Stimulated activated CD4-positive, alpha-beta T cell treated with anti-CD3 and anti-CD28 coated beads, Interleukin-1b, Interleukin-23, amount 100 ng/mL, for 4 hours (primary cell): ENCODE measurements at places on chromosomes 11 and 22.

DNA sequence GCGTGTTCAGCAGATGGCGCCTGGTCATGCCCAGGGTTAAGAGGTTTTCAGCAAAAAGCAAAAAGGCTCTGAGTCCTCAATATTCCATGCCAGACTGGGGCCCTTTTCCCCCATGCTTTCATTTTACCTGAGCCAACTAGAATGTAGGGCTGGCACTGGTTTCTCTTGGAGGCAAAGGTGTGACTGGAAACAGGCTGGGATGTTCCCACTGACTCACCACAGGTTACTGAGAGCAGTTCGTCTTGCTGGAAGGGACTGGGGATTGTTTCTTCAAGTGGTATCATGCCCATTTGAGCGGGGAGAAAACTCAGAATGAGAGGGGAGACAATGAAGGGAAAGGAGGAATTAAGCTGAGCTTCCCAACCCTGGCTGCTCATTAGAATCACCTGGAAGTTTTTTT, 243.9 kb downstream of the TENM4 start:
- DNase-seq: no peak

DNA sequence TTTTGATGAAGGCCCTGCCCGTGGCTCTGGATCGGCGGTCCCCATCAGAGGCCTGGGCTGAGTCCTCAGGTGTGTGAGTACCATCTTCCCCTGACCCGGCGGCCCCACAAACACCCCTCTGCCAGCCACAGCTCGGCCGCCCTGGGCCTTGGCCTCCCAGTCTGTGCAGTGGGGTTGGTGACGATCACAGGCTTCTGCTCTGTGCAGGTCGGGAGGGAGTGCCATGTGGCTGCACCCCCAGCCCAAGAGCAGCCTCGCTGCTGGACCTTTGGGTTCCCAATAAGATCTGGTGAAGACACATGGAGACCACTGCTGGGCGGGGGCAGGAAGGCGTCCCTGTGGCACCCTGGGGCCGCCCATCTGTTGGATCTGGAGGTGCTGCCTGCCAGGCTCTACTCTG, 47.1 kb upstream of the PPARA start:
- no peak for DNase-seq

DNA sequence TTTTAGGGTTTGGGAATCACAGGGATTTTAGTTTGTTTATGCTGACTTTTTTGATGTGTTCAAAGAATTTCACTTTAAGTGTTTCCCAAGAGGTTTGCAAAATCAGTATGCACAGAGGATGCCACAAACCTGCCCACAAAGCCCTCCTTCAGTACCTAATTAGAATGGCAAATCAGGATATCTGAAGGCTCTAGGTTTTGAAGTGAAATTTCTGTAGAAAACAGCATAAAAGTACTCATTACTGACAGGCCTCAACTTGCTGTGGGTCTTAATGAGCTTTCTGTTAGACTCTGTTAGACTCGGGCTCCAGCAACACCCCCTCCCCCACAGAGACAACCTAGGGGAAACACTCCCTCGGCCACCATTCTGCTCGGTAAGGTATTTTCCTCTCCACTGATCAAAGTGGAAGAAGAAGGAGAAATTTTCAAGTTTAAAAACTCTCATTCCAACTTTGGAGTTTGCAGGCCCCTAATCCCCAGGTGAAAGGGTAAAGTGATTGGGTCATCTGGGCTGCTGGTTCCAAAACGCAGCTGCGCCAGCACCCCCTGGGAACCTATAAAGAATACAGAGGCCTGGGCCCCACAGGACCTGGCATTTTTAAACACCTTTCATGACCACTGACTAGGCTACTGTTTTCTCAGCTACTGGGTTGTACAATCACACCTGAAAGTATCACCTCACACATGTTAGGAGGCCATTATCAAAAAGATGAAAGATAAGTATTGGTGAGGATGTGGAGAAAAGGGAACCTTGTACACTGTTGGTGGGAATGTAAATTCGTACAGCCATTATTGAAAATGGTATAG, 67.5 kb downstream of the PLEKHA7 start:
- no peak for DNase-seq

GRCh38 chr22:33682927-33683326, 237.3 kb downstream of the LARGE1 start:
- DNase-seq: no peak

DNA sequence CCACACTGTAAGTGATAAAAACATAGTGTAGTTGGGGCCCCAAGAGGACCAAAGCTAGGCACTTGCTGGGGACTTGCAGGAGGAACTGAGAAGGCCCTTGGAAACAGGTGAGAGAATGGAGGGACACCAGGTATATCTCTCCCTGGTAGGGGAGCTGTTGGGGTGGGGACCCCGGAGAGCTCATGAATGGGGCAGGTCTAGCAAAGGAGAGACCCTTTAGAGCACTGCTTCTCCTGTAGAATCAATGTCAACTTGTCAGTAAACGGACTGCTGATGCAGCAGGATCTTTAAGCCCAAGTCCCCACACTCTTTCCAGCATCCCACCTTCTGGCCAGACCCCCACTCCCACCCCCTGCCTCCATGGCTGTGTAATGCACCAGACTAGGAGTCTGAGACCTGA, 109.6 kb upstream of the THY1 start:
- DNase-seq: no peak

- no peak for DNase-seq
These were observed 151.8 kb upstream of the TIMP3 start for GRCh38 chr22:32649515-32650200.

DNA sequence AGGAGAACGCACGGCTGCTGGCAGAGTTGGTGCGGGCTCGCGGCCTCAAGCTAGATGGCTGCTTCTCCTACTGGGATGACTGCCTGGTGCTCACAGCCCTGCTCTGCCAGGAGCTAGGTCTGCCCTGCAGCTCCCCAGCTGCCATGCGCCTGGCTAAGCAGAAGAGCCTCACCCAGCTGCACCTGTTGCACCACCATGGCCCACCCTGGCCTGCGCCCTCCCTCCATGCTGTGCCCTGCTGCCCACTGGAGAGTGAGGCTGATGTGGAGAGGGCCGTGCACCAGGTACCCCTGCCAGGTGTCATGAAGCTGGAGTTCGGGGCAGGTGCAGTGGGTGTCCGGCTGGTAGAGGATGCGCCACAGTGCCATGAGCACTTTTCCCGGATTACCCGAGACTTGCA, 4.8 kb upstream of the RPS6KB2 start:
- DNase-seq: no peak

DNA sequence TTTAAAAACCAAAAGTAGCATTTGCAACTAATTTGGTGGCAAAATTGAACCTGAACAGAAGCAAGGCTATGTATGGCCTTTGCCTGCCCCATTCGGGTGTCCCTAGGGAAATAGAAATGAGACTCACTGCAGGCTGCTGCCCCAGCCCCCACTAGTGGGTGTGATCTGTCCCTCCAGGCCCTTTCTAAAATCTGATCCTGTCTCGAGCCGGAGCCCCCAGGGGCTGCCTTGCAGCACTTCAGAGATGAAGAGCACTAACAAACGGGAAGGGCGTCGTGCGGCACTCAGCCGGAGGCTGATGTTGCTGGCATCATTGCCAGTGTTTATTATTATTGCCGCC, 43.2 kb downstream of the CD82 start:
- no peak for DNase-seq

DNA sequence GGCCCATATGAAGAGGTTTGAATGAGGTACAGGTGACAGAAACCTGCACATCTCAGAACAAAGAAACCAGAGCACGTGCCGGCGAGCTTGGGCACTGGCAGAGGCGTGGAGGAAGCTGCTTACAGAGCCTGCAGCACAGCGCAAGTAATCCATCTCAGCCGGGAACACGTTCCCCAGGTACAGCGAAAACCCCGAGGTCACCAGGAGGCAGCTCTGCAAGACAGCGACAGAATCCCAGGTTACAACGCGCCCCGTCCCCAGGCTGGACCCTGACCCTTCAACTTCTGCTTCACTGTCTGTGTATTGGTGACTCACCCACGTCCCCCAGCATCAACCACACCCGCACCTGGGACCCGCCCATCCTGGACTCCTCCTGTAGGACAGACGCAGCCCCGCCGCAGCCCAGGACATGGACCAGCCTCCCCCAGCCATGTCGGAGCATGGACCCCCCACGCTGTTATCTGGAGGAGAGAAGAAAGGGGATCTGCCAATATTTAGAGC, 2.2 kb downstream of the MLC1 start:
- no peak for DNase-seq

- peak; percentile 94 for DNase-seq
These were observed 12.2 kb upstream of the NPAS4 start for GRCh38 chr11:66408488-66409214.

- no peak for DNase-seq
These were observed 24.1 kb downstream of the CTSC start for GRCh38 chr11:88313441-88313840.

DNA sequence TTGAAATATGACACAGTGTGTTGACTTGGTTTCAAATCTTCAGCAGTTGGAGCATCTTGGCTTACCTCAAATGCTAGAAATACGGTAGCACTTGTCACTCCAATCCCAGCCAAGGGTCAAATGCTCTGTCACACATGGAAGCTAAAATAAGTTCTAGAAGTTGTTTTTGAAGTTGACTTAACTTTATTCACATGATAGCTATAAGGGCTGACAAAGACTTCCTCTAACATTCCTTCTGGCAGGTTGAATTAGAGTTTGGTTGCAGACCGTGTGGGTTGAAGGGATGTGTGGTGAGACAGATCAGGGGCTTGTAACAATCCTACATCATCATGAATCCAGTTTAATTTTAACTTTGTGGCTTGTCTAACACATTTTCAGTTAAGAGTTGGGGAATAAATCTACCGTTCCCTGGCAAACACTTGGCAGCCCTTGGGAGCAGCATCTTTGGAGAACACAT, 4.6 kb downstream of the SLN start:
- no peak for DNase-seq

DNA sequence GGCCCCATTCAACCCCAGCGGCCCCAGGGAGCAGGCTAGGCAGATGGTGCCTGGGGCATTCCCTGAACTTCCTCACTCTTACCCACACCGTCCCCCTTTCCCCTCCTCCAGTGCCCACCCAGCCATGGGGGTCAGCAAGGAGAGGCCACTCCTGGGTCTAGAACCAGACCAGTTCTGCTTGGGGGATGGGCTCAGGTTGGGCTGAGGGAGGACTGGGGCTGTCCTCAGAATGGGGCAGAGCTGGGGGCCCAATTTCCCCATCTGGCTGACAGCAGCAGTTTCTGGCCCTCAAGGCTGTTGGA, 12.4 kb downstream of the SCYL1 start:
- no peak for DNase-seq

GRCh38 chr11:20089367-20089766, 70.9 kb downstream of the DBX1 start:
- DNase-seq: no peak

GRCh38 chr11:21567645-21568290, 625.1 kb upstream of the ANO5 start:
- DNase-seq: no peak

- no peak for DNase-seq
These were observed 5.1 kb downstream of the PGGHG start for GRCh38 chr11:293852-294661.

DNA sequence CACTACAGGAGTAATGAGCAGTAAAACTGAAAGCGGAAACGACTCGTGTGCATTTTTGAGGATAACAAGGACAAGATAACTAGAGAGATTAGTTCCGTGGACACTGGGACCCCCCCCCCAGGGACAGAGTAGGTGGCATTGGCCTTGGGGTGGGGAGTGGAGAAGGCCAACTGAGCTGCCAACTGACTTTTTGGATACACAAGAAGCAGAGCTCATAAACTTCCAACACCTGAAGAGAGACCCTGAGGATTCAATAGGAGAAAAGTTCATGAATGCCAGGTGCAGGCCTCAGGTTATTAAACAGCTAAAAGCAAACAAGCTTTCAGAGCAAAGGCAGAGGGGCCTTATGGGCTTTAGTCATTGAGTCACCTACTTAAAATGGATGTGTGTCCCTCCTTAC, 17.6 kb upstream of the PRSS23 start:
- DNase-seq: no peak

GRCh38 chr22:38169116-38169515, 12.5 kb downstream of the PLA2G6 start:
- DNase-seq: no peak

GRCh38 chr11:110366291-110366690, 63.5 kb upstream of the FDX1 start:
- DNase-seq: no peak

GRCh38 chr22:19716041-19716828, 1.9 kb downstream of the SEPTIN5 start:
- no peak for DNase-seq

DNA sequence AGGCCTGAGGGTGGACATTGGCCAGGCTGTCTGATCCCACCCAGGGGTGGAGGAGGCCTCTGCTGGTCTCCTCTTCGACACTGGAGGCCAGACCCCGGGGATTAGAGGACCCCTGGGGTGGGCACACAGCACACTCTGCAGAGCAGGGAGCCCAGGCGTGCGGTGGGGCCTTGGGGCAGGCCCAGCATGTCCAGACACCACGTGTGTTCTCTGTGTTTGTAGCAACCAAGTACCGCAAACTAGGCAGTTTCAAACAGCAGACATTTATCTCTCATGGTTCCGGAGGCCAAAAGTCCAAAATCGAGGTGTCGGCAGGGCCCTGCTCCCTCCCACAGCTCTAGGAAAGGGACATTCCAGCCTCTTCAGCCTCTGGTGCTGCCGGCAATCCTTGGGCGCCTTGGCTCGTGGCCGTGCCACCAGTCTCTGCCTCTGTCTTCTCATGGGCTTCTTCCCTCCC, 1.5 kb downstream of the PANX2 start:
- no peak for DNase-seq

- DNase-seq: peak; percentile 23
These were observed at the start of gene LRP5 for GRCh38 chr11:68312117-68312779. Gene LRP5, plus strand, starts transcription at chr11:68312591. Its CDS starts 124 bp downstream, at chr11:68312715.

DNA sequence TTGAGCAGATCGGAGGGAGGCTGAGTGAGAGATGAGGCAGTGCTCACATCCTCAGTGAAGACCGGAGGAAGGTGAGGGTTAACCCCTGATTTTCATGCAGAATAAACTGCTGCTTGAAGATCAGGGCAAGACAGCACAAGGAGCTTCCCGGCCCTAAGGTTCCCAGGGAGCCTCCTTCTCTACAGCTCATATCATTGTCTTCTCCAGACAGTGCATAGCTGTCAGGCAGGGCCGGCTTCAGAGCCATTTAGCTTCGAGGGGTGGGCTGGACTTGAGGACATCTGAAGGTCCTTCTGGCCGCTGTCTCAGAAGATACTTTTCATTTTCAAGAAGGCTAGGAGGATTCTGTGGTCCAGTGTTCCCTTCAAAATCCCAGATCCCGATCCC, 7.2 kb downstream of the ADAMTS8 start:
- no peak for DNase-seq

DNA sequence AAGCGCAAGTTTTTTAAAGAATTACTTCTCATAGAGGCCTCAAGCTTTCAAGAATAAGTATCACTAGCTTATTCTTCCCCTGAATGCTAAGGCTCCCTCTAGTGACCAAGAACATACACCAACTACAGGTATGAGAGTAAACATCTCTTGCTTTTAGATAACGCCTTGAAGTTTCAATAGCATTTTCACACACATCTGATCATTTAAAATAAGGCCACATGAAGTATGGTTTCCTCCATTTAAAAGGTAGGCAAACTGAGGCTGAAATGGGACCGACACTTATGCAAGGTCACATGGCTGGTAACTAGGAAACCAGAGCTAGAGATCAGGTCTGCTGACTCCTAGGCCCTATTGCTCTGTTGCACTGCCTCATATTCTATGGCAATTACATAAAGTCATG, 66.5 kb downstream of the CCDC34 start:
- no peak for DNase-seq
